Stimulated activated CD8-positive, alpha-beta memory T cell treated with anti-CD3 and anti-CD28 coated beads, Interleukin-15, amount 100 ng/mL, for 1 hour (primary cell): ENCODE measurements at places on chromosomes 7 and 10.

- no peak for DNase-seq
Measured at GRCh38 chr7:97576043-97576442, 155.8 kb upstream of the TAC1 start.

GRCh38 chr10:22598478-22598877, 115.9 kb downstream of the PIP4K2A start:
- no peak for DNase-seq

DNA sequence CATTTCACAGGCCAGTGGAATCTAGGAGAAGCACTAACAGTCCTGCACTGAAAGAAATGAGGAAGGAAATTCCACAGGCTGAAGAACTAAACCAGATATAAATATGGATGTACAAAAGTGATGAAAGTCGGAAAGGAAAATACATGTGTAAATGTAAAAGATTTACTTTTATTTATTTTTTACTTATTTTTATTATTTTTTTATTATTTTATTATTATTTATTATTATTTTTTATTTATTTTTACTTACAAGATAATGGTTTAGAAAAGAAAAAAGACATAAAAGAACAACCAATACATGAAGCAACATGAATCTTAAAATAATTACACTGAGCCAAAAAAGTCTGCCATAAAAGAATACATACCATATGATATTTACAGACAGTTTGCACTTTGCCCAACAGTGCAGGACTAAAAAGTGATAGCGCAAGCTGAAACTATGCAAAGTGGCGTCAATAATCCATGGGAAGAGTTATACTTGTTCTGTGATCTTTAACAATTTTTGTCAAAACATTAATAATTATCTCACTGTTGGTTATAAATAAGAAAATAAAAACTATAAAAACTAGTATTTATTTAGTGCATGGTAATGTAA, 317.8 kb upstream of the MKI67 start:
- no peak for DNase-seq

DNA sequence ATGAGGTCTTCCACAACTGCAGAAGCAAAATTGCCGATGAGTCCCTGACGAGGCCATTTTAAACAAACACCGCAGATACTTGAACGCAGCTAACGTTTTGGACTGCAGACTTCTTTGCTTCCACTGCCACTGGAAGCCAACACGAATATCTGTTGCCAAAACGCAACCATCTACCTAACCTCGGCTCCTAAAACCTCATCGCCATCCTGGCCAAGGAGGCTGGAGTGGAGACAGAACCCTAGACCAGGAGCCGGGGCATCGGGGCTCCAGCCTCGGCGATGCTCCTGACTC, 493 bp downstream of the WDR91 start:
- no peak for DNase-seq

DNA sequence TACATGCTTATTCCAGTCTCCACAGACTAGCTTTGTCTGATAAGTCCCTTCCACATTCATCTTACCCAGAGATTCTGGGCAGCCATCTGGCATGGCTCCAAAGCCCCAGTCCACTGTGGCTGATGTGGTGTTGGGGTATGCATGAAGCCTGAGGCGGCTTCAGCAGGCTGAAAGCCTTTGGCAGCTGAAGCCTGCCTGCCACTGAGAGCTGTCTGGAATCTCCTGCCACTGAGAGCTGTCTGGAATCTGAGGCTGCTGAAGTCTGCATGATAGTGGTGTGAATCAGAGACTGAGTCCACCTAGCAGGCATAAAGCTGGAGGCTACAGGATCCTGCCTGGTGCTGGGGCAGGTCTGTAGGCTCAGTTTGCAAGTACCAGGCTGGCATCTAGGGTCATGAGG, 87.1 kb downstream of the DYNC1I1 start:
- no peak for DNase-seq
